ENCODE measurements at places on chromosomes 6 and 20. TPM values are rescaled to one million over a fixed set of nuclear protein-coding genes. Genes with fewer than 3 reads are reported as not detected.

DNA sequence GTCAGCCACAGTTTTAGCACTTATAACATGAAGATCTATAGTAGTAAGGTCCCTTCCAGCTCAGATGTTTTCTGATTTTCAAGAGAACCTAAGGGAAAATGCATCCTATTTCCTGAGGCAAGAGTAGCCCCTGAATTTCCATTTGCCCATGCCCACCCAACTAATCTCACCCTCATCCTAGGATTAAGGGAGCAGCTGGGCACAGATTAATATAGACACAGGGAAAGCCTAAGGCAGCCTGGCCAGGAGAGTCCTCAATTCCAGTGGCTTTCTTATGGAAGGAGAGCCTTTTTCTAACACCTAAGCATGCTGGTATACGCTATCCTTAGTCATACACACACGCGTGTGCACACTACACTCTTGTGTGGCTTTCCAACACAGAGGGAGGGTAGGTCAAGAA, 1.5 kb downstream of the APOBEC2 start:
- no peaks in the 10 kb centered on the region for H3K4me1 ChIP-seq
- H3K27ac ChIP-seq = no peak overlapping the region
- no peaks in the 10 kb centered on the region for H3K36me3 ChIP-seq
- no peaks in the 10 kb centered on the region for H3K27me3 ChIP-seq

GRCh38 chr6:83590416-83590815, 78.1 kb downstream of the PRSS35 start:
- H3K27ac ChIP-seq = no peak overlapping the region
- no peaks in the 10 kb centered on the region for H3K36me3 ChIP-seq
- H3K4me3 ChIP-seq = no peak overlapping the region
- DNase-seq = no peak
- no peaks in the 10 kb centered on the region for H3K27me3 ChIP-seq

GRCh38 chr20:57398231-57398821, 7.1 kb downstream of the RBM38 start:
- H3K36me3 ChIP-seq = no peaks in the 10 kb centered on the region
- DNase-seq = no peak
- H3K27me3 ChIP-seq = no peaks in the 10 kb centered on the region

DNA sequence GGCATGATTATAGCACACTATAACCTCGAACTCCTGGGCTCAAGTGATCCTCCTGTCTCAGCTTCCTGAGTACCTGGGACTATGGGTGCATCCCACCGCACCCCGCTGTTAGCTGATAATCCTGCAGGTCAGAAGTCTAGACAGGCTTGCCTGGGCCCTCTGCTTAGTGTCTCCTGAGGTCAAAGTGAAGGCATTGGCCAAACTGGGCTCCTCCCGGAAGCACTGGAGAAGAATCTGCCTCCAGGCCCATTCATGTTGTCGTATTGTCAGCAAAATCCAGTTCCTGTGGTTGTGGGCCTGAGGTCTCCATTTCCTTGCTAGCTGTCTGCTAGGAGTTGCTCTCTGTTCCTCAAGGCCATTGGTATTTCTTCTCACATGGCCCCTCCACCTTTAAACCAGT, 6.3 kb upstream of the MROH8 start:
- H3K36me3 ChIP-seq = peaks cover 31% of the 10 kb centered on the region
- H3K27ac ChIP-seq = no peak overlapping the region
- H3K27me3 ChIP-seq = no peaks in the 10 kb centered on the region
- peaks cover 23% of the 10 kb centered on the region for H3K4me1 ChIP-seq

DNA sequence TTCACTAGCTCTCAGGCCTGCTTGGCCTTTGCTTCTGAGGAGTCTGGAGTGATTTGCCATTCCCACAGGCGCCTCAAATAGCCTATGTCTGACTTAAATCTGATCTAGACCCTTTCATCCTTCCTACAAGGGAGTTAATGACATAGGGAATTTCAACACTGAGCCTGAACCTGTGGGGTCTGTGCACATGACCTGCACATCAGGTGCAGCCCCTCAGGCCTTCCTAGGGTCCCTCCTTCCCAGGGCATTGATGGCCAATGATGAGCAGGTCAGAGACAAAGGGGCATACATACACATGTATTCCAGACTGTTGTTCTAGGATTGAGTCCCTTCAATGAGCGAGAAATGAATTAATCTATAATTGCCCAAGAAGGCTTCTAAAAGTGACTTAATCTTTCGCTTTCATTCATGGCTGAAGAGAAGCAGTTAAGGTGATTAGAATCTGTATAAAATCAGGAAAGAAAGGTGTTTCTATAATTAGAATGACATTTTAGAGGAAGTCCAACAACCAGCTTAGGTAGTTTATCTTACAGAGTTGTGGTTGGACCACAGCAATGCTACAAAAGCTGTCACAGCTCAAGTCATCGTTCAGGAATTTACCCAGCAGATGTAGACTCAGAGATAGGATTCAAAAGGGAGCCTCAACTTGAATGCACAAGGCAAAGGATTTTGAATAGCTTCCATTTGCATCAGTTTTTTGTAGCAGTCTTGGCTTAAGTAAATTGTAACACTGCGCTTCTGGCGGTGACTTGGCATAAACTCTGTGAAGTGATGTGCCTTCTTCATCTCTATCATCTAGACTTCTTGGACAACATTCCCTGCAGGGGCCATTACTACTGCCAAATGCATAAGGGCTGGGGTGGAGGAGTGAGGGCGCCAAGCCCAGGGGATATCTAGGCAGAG, 27.0 kb upstream of the TBC1D7 start:
- H3K27ac ChIP-seq = peak overlapping the region; percentile 15
- no peaks in the 10 kb centered on the region for H3K36me3 ChIP-seq
- no peak overlapping the region for H3K4me3 ChIP-seq

- no peaks in the 10 kb centered on the region for H3K27me3 ChIP-seq
- H3K36me3 ChIP-seq = no peaks in the 10 kb centered on the region
- H3K27ac ChIP-seq = no peak overlapping the region
- no peak for DNase-seq
- no peaks in the 10 kb centered on the region for H3K4me1 ChIP-seq
These were observed 54.8 kb upstream of the KCNG1 start for GRCh38 chr20:51077686-51078060.

GRCh38 chr6:143007646-143008045, 53.0 kb upstream of the AIG1 start:
- no peak for DNase-seq
- H3K4me1 ChIP-seq = no peaks in the 10 kb centered on the region
- H3K4me3 ChIP-seq = no peak overlapping the region
- H3K27ac ChIP-seq = no peak overlapping the region
- H3K27me3 ChIP-seq = no peaks in the 10 kb centered on the region

GRCh38 chr20:19660808-19661378, 97.2 kb upstream of the RIN2 start:
- no peak for DNase-seq
- no peaks in the 10 kb centered on the region for H3K4me1 ChIP-seq
- no peak overlapping the region for H3K4me3 ChIP-seq
- no peak overlapping the region for H3K27ac ChIP-seq
- H3K36me3 ChIP-seq = no peaks in the 10 kb centered on the region
- H3K27me3 ChIP-seq = no peaks in the 10 kb centered on the region

GRCh38 chr6:88268508-88268907, 102.4 kb upstream of the CNR1 start:
- H3K27ac ChIP-seq = no peak overlapping the region
- H3K4me3 ChIP-seq = no peak overlapping the region
- H3K4me1 ChIP-seq = no peaks in the 10 kb centered on the region
- H3K36me3 ChIP-seq = no peaks in the 10 kb centered on the region
- H3K27me3 ChIP-seq = no peaks in the 10 kb centered on the region
- no peak for DNase-seq

- no peak for DNase-seq
- H3K27ac ChIP-seq = peak overlapping the region; percentile 51
- H3K27me3 ChIP-seq = no peaks in the 10 kb centered on the region
These were observed 13.5 kb downstream of the MBOAT1 start for GRCh38 chr6:20198775-20199174.

DNA sequence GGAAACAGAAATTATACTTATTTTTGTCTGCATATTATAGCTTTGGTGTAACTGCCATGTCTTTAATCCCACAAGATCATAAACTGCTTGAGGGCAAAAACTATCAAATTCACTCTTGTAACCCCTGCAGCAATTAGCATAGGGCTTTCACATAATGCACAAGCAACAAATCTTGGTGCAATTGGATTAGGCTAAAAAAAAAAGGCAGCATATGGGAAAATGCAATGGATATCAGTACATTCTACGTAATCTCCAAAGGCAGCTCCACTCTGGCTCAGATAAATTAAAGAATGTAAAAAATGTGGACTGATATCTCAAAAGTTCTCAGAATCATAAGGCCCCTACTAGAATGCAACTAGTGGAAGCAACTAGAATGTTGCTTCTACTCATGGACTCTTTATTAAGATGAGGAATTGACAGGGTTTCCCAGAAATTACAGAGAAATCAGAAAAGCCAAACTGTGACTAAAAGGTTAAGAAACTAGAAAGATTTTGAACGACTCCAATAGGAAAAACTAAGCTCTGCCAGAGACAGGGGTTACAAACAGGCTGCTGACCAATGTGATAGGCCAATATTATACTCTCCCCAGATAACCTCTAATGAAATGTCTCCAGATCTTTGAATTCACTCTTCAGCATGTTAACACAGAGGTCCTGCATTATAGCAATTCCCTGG, 55.0 kb downstream of the FILIP1 start:
- H3K36me3 ChIP-seq = no peaks in the 10 kb centered on the region
- H3K27me3 ChIP-seq = no peaks in the 10 kb centered on the region
- peaks cover 12% of the 10 kb centered on the region for H3K4me1 ChIP-seq
- no peak overlapping the region for H3K27ac ChIP-seq
- no peak overlapping the region for H3K4me3 ChIP-seq
- DNase-seq = no peak

GRCh38 chr6:40614671-40615070, 27.5 kb upstream of the LRFN2 start:
- no peak overlapping the region for H3K27ac ChIP-seq
- no peaks in the 10 kb centered on the region for H3K36me3 ChIP-seq
- no peak for DNase-seq
- H3K4me1 ChIP-seq = no peaks in the 10 kb centered on the region
- H3K27me3 ChIP-seq = no peaks in the 10 kb centered on the region

- H3K36me3 ChIP-seq = no peaks in the 10 kb centered on the region
- no peak overlapping the region for H3K27ac ChIP-seq
- no peak overlapping the region for H3K4me3 ChIP-seq
- DNase-seq = no peak
- peaks cover 18% of the 10 kb centered on the region for H3K4me1 ChIP-seq
- no peaks in the 10 kb centered on the region for H3K27me3 ChIP-seq
These were observed 34.8 kb upstream of the NCOA3 start for GRCh38 chr20:47466704-47467459.

GRCh38 chr6:83847179-83847578, 6.0 kb upstream of the RIPPLY2 start:
- no peak overlapping the region for H3K27ac ChIP-seq
- H3K36me3 ChIP-seq = no peaks in the 10 kb centered on the region
- H3K27me3 ChIP-seq = no peaks in the 10 kb centered on the region
- no peaks in the 10 kb centered on the region for H3K4me1 ChIP-seq
- no peak overlapping the region for H3K4me3 ChIP-seq
- no peak for DNase-seq

DNA sequence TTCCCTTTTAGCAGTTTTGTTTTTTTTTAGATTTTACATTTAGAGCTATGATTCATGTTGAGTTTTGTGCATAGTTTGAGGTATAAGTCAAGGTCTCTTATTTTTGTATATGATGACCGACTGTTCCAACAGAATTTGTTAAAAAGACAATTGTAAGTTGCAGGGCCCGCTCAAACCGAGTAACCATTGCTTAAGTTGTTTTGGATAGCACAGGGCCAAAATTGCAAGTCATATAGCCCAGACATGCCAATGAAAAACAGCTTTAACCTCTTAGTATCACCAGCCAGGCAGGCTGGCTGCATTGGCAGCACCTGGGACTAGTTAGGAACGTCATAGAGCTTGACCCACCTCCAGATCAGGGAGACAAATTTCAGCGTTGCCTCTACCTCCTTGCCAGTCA, 47.3 kb downstream of the PFDN4 start:
- no peak overlapping the region for H3K4me3 ChIP-seq
- no peaks in the 10 kb centered on the region for H3K4me1 ChIP-seq
- H3K27ac ChIP-seq = no peak overlapping the region
- DNase-seq = no peak
- H3K27me3 ChIP-seq = no peaks in the 10 kb centered on the region

DNA sequence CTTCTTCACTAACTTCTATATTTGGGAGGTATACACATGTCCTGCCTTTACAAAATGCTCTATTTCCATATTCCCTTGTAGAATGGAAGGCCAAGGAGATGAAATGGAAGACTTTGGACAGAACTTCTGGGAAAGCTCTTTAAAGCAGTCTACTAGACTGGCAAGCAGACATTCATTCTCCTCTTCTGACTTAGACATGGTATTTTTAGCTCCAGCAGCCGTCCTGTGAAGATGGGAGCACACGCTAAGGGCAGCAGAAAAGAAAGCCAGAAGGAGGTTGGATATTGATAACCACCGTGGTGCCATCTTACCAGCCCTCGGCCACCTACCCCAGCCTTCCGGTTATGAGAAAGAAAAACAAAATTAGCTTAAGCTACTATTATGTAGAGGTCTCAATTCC, 70.1 kb upstream of the E2F3 start:
- H3K4me1 ChIP-seq = no peaks in the 10 kb centered on the region
- H3K27ac ChIP-seq = no peak overlapping the region
- H3K4me3 ChIP-seq = no peak overlapping the region
- no peaks in the 10 kb centered on the region for H3K27me3 ChIP-seq
- H3K36me3 ChIP-seq = no peaks in the 10 kb centered on the region
- no peak for DNase-seq

The TAAR2 gene
- not detected for total RNA-seq

The DNMT3B gene
- total RNA-seq = 1.2 TPM

The CNR1 gene
- total RNA-seq = 6.1 TPM

The GLP1R gene
- not detected for total RNA-seq

The SLC13A3 gene
- total RNA-seq = 1.2 TPM

All from vagina (tissue), 2 donors.